ENCODE measurements at places on chromosomes 1 and 21.

- no peak for DNase-seq
Observed at GRCh38 chr1:232893481-232894313, 56.7 kb upstream of the NTPCR start.

- DNase-seq = peak; percentile 38
Observed at GRCh38 chr1:234515821-234516241, 36.9 kb upstream of the TARBP1 start.

GRCh38 chr1:229886636-229887035 lies 180.4 kb upstream of the GALNT2 start:
- DNase-seq = no peak

GRCh38 chr21:16304174-16305095 lies 574.7 kb downstream of the USP25 start:
- DNase-seq = no peak

GRCh38 chr1:192521734-192522133 lies 53.8 kb upstream of the RGS1 start:
- DNase-seq = peak; percentile 46

- DNase-seq = peak; percentile 1
Observed at GRCh38 chr1:5509664-5510452, 482.4 kb downstream of the NPHP4 start.

DNA sequence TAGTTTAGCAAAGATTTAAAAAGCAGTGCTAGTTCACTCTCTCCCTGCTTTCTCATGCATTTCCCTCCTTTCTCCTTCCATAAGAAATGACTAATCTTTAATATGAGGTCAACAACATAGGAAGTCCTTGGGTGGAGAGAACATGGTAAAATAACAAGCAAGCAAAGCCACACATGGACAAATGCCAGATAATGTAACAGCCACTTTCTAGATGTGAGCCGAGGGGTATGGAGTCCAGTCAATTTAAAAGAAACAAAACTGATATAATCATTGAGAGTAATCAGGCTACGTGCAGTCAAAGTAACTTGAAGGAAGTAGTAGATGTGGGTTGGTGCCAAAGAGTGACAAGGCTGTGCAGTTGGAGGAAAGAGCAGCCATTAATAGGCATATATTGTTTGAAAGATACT lies 69.6 kb downstream of the DUSP10 start:
- no peak for DNase-seq

DNA sequence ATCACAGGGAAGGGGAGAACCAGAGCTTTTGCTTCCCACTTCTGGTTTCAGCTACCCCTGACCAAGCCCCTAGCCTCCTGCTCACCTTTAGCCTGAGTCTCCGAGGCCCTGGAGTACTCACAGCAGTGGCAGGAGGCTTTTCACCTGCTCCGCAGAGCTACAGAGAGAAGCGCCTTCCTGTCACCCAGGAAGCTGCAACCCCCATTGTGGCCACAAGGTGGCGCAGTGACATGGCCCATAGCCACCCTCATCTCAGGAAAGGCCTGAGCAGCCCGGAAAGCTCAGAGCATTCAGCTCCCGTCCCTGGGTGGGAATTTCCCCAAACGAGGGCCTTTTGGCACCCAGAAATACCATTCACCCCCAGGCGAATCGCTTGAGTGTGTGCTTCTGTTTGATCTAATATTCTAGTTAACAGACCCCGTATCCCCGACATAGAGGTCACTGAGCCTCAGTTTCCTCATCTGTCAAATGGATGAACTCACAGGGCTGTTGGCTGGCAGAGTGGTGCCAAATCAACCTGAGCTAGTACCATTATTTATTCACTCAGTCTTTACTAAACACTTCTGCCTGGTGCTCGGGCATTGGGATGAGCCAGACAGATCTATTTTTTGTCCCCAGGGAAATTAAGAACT lies 25.3 kb downstream of the A3GALT2 start:
- peak; percentile 97 for DNase-seq

- no peak for DNase-seq
Observed at GRCh38 chr1:155946633-155947219, 5.3 kb downstream of the RXFP4 start.

DNA sequence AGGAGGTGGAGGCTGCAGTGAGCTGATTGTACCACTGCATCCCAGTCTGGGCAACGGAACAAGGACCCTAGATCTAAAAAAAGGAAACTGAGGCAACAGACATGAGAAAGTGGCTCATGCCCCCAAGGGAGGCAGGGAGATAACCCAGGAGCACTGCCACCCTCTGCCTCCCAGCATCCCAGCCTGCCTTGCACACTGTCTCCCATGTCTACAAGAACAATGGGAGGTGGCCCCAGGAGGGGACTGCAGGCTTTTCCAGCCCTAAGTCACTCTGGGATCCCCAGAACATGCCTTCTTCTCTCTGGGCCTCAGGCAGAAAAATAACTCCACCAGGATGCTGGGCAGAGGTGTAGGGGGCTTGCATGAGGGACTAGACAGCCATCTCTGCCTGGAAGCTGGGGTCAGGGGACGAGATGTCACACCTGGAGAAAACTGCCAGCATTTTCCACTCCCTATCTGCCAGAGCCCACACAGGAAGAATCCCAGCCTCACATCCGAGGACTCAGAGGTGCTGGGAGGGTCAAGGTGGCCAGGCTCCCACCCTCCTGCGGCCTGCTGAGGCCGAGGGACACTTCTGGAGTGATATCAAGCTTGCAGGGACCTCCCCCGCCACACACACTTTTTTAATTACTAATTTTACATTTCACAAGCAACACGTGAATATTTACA lies 21.4 kb downstream of the RUNX3 start:
- no peak for DNase-seq

DNA sequence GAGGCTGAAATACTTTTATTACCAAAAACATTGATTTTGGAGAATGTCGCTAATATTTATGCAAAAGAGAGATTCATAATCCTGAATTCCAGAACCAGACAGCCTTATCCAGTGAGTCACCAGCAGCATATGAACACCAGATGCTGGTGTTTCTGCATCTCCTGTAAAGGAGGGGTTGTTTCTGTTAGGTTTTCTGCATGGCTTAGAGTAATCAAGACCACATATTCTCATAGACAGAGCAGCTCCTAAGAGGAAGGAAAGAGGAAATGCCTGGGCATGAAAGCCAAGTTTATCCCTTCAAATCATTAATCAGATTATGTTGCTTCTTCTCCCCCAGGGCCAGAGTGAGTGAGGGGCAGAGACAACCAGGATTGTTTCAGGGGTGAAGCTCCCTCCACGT lies 86.2 kb downstream of the NGF start:
- DNase-seq = no peak

Data from inflammatory macrophage treated with lipopolysaccharide for 1 hour (primary cell).